ENCODE measurements at places on chromosomes 5 and 9. TPM values are rescaled to one million over a fixed set of nuclear protein-coding genes. Genes with fewer than 3 reads are reported as not detected.

DNA sequence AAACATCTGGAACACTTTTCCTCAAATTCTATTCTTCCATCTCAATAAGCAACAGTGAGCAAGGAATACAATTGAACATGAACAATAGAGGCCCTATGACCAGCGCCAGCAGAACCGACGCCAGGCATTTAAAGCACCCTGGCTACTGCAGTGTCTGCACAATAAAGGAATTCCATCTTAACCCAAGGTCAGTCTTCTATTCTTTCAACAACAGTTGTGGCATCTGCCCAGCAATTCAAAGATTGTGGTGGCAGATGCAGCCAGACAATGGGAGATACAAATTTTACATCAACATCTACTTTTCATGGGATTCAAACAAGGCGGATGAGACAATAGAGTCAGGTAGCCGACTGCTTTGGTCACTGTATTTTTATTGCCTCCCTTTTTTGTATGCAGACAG, 65.9 kb downstream of the ELL2 start:
- no peak for DNase-seq

DNA sequence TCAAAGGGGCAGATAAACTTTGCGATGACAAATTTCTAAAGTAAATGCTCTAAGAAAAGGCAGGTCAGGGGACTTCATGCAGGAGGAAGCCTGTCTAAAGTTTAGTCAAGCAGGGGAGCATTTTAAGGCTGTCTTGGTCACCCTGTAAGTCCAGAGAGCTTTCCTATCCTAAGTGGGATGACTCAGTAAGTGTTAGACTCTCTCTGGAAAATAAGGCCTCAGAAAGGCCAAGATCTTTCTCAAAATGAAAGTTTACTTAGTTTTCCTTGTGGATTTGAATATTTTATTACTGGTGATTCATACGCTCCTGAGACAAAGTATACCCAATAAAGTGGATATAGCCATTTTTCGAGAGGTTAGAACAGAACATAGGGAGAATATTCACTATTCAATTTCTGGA, 806.9 kb upstream of the CDH9 start:
- DNase-seq = no peak

DNA sequence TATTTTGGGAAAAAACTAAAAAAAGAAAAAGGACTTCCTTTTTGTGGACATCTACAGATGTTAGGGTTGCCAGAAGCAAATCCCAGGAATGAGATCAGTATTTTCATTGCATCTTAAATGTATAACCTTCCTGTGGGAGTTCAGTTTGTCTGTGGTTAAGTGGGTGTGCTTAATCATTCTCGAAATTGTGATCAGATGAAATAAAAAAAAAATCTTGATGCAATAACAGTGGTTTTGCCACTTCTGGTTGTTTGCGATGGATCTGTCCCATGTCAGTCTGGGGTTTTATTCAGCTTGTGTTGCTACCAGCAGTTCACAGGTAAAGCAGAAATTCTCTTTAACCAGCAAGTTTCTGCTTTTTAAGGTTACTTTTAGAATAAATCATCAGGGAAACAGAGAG, 179.0 kb downstream of the MAN2A1 start:
- no peak for DNase-seq

Gene STX17
- 36.2 TPM for total RNA-seq

Gene SLC1A1
- not detected for total RNA-seq

Gene ACSL6
- total RNA-seq = 38.8 TPM

All from activated CD4-positive, alpha-beta T cell treated with anti-CD3 and anti-CD28 coated beads, Interleukin-2, amount 10 ng/mL, durations not matched to agents 7 days and 5 days (primary cell).